COLO829 (cell line): ENCODE measurements at places on chromosomes 12 and 14.

- DNase-seq = no peak
Observed at GRCh38 chr12:11595080-11595479, 54.4 kb upstream of the ETV6 start.

GRCh38 chr12:29682088-29682487 lies 101.7 kb downstream of the TMTC1 start:
- no peak for DNase-seq

DNA sequence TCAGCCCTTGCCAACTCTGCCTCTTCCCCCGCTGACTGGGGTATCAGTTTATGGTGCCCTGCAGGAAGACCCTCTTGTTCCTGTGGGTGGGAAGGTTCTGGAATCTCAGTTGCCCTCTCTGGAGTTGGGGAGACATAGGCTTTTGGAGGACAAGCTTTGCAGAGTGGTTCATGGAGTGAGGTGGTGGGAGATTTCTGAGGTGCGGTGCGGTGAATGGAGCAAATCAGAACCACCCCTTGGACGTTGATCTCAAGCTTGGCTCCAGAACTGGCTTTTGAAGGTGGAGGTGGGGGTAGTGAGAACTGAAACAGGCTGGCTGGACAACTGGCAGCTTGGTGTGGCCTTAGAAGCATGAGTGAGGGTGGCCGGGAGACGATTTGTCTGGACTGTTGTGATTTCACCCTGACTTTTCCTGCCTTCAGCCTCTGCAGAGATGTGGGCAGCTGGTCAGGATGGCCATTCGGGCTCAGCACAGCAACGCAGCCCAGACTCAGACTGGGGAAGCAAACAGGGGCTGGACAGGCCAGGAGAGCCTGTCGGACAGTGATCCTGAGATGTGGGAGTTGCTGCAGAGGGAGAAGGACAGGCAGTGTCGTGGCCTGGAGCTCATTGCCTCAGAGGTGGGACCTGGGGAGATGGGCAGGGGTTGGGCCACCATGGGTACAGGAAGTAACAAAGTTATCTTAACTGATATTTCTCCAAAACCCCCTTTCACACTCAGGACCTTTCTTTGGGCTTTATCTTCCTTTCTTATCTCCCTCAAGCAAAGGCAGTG lies 1.1 kb downstream of the SHMT2 start:
- DNase-seq = no peak

DNA sequence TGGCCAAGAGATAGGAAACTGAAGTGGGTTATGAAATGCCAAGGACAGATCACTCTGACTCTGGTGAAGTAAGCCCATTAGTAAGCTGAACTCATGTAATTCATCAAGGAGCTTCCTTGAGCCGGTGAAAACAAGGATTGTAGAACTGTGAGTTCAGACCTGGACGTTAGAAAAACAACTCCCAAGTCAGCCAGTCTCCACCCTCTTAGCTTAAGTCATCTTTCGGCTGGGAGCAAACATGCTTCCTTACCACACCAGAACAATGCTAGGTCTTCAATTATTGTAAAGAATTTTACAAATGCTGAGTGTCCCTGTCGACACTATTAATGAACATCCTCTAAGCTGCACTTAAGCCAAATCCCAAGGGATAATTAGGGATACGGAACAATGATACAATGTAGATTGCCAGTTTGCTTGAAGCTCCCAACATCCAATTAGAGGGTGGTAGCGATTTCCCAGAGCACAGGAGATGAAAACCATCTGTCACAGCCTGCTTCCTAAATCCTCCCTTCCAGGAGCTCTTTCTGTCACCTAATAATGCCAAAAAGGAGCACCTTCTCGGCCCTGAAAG lies 45.7 kb upstream of the VASH1 start:
- no peak for DNase-seq

GRCh38 chr14:86946446-86946845 lies 1046.5 kb downstream of the GALC start:
- DNase-seq = no peak

DNA sequence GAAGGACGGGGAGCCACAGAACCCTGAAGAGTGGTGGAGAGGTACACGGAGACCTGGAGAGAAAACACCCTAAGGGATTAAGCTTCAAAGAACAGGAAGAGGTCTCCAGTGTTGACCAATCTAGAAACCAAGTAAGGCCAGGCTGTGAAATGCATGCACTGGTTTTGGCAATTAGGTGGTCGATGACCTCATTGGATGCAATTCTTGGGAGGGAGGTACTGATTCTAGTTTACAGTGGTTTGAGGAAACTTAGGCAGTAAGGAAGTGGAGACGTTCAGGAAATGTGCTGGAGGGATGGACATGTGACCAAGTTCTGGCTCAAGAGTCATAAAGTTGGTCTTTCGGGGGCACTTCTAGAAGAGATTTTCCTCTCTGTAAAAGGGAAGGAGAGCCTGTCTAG lies 91.3 kb upstream of the CEP83 start:
- DNase-seq = no peak

DNA sequence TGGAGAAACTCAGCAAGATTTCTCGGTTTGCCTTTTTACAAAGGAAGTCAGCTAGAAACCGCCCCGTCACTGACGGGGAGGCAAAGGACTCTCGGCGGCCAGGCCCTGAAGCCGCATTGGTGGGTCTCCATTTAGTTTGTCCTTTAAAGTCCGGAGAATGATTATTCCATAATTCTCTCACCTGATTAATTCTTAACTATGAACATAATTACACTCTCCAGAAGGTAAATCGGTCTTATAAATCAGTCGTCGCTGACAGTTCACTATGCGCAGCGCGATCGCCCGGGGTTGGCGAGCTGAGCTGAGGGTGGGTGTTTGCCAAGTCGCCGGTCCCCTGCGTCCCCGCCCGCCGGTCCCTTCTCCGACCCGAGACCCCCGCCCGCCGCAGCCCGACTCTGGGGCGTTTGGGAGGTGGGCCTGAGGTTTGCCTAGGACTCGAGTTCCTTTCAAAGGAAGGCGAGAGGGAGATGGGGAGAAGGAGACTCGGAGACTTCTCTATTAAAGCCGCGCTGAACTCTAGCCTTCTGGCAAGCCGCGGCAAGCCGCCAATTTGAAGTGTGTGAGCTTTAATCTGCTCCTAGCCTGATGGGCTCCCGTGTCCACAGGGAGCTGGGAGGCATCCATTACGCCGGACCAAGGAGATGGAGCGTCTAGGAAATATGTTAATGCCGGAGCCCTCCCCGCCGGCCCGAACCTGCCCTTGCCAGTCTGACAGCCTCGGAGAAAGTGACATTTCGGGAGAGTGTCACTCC lies 392.9 kb downstream of the NOVA1 start:
- no peak for DNase-seq

GRCh38 chr12:104423273-104423672 lies 33.5 kb upstream of the CHST11 start:
- DNase-seq = no peak

- no peak for DNase-seq
Observed at GRCh38 chr14:40003773-40004172, 571.5 kb upstream of the FBXO33 start.

- DNase-seq = no peak
Observed at GRCh38 chr12:92540782-92541423, 161.9 kb upstream of the PLEKHG7 start.

GRCh38 chr12:112463478-112463877 lies 44.7 kb downstream of the PTPN11 start:
- DNase-seq = no peak

- DNase-seq = no peak
Observed at GRCh38 chr14:96364962-96365361, 1.6 kb downstream of the GSKIP start.

- DNase-seq = no peak
Observed at GRCh38 chr14:100434911-100435438, 111.8 kb downstream of the SLC25A47 start.
